ENCODE measurements at places on chromosomes 11 and 22.

DNA sequence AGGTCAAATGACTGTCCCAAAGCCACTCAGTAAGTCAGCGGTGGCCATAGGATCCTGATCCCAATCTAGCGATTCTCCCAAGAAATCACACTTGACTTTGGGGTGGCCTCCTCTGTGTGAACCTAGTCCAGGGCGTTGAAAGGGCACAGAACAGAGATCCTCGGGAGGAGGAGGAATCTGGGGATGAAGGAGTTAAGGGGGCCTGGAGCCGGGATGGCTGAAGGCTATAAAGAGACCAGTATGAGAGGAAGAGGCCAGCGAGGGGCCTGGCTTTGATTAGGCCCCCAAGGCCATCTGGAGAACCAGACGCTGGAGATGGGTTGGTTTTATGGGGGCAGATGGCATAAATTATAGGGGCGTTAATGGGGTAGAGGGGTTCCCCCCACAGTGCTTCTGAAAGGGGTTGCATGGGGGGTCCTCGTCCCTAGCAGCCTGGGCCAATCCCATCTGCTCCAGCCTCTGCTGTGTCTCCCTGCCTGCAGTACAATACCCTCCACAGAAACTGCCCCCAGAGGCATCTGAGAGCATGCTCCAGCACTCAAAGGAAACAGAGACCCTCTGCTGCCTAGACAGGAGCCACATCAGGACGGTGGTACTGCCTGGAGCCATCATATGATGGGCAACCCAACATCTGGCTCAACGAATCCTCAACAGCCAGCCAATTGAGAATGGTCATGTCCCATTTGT is 35.2 kb upstream of the TRIM29 start:
- no peak for DNase-seq

- no peak for DNase-seq
These were observed 1018.3 kb downstream of the DLG2 start for GRCh38 chr11:84608837-84609196.

GRCh38 chr11:78216571-78217287 is 28.0 kb downstream of the USP35 start:
- no peak for DNase-seq

- DNase-seq: no peak
These were observed 23.8 kb upstream of the OAF start for GRCh38 chr11:120186774-120187591.

DNA sequence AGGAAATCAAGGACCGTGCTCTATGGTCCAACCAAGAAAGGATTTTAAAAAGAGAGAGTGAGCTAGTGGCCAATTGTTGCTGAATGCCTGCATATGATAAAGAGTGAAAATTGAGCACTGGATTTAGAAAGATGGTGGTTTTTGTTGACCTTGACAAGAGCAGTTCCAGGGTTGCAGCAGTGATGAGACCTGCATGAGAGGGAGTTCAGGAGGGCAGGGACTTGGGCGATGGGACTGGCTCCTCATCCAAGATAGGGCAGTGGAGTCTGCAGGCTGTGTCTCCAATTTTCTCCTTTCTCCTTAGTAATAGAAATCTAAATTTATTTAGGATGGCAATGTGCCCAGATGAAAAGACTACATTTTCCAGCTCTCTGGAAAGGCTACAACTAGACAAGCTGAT is 94.0 kb upstream of the B3GAT1 start:
- DNase-seq: no peak

- no peak for DNase-seq
These were observed 630 bp downstream of the UBASH3B start for GRCh38 chr11:122656073-122656630.

DNA sequence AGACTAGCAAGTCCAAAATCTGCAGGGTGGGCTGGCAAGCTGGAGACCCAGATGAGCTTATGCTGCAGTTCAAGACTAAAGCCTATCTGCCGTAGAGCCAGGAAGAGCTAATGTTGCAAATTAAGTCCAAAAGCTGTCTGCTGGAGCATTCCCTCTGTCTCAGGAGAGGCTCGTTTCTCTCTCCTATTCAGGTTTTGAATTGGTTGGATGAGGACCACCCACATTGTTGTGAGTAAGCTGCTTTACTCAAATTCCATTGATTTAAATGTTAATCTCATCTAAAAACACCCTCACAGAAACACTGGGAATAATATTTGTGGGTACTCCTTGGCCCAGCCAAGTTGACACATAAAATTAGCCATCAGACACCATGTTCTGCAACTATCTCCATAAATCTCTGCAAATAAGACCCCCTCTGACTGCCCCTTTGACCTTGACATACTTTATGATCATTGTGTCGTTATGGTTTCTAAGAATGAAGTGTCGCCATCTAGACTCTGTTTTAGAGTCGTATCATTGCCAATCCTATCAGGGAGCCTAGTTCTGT is 16.8 kb upstream of the CUL5 start:
- DNase-seq: no peak

GRCh38 chr22:19105456-19105855 is 16.8 kb downstream of the DGCR2 start:
- DNase-seq: no peak

GRCh38 chr22:27885977-27886842 is 32.8 kb downstream of the PITPNB start:
- DNase-seq: no peak

DNA sequence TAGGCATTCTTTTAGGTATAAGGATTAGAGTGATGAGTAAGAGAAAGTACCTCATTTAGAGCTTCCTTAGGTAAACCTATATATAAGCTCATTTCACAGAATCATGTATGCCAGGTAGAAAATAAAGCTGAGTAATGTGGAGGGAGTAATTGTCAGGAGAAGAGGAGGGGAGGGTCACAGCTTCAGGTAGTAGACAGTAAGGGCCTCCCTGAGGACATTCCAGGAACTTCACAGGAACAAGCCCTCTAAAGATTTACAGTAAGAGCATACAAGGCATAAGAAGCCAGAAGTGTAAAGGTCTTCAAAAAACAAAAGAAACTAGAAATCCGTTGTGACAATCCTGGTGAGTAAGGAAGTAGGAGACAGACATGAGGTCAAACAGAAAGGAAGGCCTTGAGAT is 57.6 kb downstream of the USP47 start:
- DNase-seq: no peak

DNA sequence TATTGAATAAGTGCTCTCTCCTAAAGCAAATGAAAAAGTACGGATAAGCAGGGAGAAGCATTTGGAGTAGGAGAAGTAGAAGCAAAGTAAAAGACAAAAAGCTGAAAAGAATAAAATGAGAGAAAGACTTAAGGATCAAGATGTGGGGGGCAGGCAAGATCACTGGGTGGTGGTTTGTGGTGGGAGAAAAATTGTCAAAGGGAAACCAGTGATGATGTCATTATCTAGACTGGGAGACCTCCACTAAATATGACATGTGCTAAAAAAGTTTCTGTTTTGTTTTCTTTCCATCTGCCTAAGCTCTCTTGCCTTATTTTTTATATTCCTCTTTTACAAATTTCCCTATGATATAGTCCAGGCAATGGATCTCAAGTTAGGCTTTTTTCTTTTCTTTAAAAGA is 14.8 kb upstream of the MAML2 start:
- DNase-seq: no peak

DNA sequence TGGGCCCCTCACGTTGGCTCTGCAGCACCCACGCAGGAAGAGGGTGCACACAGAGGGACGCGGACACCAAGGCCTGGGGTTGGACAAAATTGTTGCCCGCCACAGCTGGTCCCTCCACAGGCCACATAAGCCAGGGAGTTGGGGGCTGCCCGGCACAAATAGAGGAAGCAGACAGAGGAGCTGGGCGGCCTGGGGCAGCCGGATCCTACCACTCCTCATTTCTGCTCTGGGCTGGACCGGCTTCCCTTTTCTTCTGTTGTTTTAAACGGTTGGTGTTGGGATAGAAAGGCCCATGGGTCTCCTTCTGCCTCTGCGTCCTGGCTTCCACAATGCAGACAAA is 36.4 kb upstream of the LINC01488 start:
- no peak for DNase-seq

DNA sequence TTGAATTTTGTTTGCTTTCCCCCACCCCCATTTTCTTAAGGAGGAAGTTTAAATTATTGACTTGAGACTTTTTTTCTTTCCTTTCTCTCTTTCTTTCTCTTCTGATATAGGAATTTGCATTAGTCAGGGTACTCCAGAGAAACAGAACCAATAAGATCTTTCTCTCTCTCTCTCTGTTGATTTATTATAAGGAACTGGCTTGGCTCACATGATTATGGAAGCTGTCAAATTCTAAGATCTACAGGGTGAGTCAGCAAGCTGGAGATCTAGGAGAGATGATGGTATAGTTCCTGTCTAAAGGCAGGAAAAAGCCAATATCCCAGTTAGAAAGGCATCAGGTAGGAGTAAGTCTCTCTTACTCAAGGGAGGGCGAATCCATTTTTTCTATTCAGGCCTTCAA is 64.0 kb downstream of the CCDC81 start:
- no peak for DNase-seq

GRCh38 chr11:116535994-116536393 is 236.8 kb downstream of the BUD13 start:
- no peak for DNase-seq
